ENCODE measurements at places on chromosomes 11 and 22.
A peak's percentile ranks its signal among the peaks of the same experiment; 100 is the strongest.

DNA sequence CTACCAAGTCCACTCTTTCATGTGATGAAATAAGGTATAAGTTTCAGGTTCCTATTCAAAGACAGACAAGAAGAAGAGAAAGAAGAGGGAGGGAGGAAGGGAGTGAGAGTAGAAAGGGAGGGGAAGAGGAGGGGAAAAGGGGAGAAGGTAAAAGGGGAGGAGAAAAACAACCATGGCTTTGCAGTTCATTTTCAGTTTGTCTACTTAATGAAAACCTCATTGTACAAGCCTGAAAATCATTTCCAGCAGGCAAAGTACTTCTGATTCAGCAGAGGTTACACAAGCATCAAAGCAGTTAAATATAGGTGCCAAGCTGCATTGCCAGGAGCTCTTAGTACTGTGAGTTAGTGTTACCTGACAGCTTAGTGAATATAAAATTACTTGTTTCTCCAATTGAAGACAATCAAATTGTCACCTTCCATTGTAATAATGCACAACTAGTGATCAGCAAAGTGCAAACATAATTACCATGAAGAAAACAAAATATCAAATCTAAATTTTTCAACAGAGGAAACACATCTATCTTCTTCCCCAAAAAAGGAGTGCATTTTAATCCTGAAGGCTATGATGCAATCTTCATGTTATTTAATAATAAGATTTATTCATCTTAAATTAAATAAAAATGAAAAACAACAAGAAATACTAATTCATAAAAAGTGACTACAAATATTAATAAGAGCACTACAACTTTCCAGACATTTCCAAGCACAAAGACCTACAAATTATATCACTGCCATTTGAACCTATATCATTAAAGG, 8.2 kb downstream of the SOX6 start:
- DNase-seq = no peak

DNA sequence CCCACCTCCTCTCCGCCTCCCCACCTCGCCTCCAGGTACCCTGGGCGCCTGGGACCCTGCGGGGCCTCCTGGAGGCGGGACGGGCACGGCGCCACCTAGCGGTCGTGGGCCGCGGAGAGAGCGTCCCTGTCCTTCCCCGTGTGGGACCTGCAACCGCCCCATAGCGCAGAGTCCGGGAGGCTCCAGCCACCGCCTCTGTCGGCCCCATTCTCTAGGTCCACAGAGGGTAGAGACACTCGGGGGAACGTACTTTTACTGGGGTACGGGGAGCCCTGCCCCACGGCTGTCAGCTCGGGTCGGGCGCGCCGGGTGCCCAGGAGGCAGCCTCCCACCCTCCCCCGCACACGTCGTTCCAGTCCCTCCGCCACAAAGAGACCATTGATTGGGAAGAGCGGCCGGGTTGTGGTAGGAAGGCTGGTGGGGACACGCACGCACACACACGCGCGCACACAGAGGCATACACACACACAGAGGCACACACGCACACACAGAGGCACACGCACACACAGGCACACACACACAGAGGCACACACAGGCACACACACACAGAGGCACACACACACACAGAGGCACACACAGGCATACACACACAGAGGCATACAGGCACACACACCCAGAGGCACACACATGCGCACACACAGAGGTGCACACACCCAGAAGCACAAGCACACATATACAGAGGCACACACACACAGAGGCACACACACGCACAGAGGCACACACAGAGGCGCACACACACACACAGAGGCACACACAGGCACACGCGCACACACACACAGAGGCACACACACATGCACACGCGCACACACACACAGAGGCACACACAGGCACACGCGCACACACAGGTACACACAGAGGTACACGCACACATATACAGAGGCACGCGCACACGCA, 12.6 kb upstream of the NECTIN1 start:
- DNase-seq = peak; percentile 73

- DNase-seq = peak; percentile 39
These were observed 8.6 kb upstream of the APOBEC3B start for GRCh38 chr22:38973289-38974169.

- DNase-seq = no peak
These were observed 62.4 kb upstream of the ZBED5 start for GRCh38 chr11:10920205-10920604.

DNA sequence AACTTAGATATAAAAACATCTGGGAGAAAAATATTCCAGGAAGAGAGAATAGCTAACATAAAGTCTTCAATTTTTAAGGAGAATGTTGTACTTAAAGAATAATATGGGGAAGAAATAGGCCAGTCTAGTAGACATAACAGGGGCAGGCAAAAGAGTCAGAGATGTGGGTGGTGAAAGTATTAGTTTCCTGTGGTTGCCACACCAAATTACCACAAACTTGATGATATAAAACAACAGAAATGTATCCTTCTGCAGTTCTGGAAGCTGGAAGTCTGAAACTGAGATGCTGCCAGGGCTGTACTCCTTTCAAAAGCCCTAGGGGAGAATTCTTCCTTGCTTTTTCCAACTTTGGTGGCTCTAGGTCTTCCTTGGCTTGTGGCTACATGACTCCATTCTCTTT, 1309.7 kb downstream of the LRRC4C start:
- DNase-seq = no peak

DNA sequence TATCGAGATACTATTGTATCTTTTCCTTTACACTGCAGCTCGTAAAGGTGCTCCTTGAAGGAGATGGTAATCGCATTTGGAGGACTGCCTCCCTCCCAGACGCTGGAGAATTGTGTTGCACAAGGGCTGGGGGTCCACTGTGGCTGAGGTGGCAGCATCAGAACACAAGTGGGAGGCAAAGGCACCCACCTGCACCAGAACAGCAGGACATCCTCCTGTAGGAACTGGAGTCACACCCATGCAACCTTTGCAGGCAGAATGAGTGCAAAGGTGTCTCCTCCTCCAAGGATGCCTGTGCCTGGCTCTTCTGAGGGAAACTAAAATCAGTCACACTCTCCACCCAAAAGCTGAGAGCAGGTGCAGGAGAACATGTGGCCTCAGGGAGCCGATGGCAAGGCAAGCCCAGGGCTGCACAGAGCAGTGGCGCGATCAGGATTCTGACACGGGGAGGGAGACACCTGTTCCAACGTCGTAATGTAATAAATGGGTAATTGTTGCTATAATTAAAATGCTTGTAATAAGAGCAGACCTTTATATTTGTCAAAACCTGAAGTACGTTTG, 1501.4 kb downstream of the TBC1D22A start:
- no peak for DNase-seq

- no peak for DNase-seq
These were observed 57.7 kb downstream of the TEAD1 start for GRCh38 chr11:12731841-12732336.

DNA sequence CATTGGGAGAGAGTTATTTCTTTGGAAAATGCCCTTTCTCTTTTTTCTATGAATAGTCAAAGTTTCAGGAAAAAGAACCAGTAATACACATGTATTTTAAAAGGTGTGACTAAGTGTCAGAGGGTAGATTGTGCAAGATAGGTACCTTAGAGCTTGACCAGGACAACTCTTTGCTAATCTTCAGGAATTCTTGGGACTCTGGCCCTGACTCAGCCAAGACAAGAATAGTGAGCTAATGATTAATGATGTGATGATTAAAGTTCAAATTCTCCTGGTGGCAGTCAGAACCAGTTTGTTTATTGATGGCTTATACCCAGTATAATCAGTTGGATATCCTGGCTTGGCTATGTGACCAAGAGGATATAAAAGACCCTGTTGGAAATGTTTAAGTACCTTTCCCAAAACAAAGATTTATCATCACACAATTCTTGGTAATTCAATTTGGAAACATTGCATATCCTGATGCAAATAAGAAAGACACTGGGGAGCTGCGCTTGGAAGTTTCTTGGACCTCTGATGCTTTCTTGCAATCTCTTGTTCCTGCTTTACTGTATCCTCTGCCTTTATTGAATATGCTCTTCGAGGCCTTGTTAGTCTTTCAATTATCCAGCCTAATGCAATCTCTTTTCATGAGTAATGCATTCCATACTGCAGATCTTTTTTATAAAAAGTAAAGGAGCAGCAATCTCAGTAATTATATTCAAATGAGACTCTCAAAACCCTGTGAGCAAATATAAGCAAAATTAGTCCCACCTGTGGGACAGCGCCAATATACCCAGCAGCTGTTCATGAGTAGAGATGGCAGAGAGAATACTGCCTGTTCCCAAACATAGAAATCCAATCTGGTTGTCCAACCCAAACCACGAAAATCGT, 48.0 kb upstream of the CEP126 start:
- DNase-seq = no peak

DNA sequence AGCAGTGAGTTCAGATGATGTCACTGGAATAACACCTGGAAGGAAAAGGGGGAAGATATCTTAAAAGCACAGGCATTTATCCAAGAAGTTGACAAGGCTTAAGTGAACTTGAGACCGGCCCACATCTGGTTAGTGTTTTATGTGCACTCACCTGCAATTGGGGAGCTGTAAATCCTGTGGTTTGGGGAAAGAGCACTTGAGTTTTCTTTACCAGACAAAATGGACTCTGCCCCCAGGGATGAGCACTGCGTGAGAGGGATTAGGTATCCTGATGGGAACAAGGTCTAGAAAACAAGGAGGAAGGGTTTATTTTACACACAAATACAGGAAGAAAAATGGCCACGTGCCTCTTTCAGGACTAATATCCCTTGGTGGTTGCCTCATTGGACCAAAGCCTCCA, 15.2 kb downstream of the E2F8 start:
- no peak for DNase-seq

DNA sequence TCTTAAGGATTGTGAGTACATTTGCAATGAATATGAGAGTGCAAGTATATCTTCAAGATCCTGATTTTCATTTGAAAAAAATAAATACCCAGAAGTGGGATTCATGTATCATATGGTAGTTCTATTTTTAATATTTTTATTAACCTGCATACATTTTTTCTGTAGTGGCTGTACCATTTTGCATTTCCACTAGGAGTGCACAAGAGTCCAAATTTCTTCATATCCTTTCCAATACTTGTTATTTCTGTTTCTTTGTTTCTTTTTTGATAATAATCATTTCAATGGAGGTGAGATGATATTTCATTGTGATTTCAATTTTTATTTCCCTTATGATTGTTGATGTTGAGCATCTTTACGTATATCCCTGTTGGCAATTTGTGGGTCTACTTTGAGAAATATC, 759.8 kb upstream of the CNTN5 start:
- DNase-seq = no peak

DNA sequence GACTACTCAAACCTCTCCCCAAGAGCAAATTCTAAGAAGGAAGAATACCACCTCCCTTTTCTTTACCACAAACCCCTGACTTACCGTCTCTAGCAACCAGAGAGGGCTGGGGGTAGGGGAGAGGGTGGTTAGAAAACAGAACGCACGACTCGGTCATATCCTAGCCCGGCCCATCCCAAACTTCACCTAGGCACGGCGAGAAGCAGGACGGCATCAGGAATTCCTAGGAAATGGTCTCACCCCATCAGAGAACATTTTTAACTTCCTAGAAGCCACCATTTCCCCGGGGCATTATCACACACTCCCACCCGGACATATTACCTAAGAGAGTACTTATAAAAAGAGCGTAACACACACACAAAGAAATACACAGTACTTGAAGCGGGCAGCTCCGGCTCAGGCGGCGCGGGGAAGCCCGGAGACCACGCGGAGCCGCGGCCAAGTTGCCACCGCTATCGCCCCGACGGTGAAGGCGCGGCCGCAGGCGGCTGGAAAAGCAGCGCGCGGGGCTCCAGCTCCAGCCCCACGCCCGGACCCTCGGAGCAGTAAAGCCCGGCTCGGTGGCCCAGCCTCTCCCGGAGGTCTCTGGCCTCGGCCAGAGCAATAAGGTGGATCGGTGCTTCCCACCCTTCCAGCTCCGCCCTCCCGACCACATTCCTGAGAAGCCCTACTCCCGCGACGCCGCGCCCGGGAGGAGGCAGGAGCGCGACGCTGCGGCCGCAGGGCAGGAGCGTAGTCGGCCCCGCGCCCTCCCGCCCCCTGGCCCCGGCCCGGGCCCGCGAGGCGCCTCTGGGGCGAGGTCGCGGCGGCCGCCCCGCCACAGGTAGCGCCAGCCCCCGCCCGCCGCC, 878 bp downstream of the RRAS2 start:
- DNase-seq = peak; percentile 46

DNA sequence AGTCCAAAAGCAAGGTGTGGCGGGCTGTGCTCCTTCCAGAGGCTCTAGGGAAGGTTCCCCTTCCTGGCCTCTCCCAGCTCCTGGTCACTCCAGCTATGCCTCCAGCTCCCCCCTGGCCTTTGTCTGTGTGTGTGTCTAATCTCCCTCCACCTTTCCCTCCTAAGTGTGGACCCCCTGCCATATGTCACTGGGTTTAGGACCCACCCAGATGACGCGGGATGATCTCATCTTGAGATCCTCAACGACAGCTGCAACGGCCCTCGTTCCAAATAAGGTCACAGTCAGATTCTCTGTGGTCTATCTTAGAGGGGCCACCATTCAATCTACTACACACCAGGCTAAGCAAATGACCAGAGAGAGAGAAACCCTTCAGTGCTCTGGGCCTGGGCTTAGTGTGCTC, 107.9 kb downstream of the ARHGAP8 start:
- DNase-seq = no peak

GRCh38 chr11:72234920-72235319, 9.1 kb downstream of the PHOX2A start:
- no peak for DNase-seq

DNA sequence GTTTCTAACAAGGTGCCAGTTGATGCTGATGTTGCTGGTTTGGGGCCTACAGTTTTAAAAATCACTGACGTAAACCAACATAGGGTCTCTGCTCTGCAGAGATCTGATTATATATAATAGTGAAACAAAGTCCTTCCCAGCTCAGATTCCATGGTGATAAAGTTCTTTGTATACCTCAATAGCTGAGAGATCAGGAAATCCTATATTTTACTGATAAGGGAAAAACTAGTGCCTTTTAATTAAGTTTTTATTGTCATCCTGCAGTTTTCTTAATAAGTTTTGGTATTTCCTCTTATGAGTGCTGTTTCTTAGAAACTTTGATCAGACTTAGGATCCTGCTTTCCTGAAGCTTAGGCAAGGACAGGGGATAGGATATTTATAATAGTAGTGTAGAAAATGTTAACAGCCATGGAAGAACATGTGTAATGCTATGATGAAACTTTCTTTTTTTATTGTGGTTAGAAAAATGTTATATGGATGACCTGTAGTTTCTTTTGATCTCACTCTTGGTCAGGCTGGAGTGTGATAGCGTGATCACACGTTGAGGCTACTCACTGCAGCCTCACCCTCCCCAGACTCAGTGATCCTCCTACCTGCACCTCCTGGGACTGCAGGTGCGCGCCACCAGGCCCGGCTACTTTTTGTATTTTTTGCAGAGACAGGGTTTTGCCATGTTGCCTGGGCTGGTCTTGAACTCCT, 14.1 kb downstream of the CAPRIN1 start:
- DNase-seq = peak; percentile 18

DNA sequence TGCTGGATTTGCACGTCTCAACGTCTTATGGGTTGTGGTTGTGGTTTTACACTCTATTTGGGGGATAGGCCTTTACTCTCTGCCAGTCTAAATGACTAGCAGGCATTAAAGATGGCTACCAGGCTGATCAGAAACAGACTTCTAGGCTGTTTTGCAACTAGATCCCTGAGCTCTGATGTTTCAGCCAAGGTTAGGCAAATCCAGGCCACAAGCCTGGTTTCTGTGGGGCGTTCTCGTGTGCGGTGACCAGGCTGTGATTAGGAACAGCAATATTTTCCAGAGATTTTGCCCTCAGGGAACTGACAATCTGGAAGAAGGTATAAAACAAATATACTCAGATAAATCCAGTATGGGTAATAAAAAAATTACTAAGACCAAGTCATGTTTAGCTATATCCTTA, 502.4 kb downstream of the INSC start:
- DNase-seq = no peak

All from activated CD4-positive, alpha-beta T cell treated with anti-CD3 and anti-CD28 coated beads, Interleukin-2, amount 50 U/mL, for 48 hours (primary cell).